GM12864 (cell line): ENCODE measurements at places on chromosomes 4 and X.

GRCh38 chr4:138401334-138401733 lies 159.2 kb upstream of the SLC7A11 start:
- no peak for DNase-seq

- no peak for DNase-seq
Observed at GRCh38 chr4:59044286-59044900, 1934.2 kb upstream of the IGFBP7 start.

DNA sequence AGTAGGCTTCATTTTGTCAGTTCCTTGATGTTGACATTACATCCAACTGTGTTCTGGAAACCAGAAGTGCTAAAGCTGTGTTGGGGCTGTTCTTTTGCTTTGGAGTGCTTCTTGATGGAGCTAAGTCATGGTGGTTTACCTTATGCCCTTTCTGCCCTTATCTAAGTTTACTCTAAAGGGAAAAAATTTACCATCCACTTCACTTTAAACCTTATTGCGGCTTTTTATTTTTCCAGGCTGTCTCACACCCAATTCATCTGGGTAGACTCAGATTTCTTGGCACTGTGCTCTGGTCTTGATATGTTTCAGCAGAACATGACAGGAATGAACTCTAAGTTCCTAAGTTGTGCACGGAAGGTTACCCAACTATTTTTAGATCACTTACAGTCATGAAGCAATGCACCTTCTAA lies 104.7 kb upstream of the TTC29 start:
- no peak for DNase-seq

GRCh38 chr4:108315694-108316093 lies 147.0 kb upstream of the LEF1 start:
- DNase-seq: no peak

DNA sequence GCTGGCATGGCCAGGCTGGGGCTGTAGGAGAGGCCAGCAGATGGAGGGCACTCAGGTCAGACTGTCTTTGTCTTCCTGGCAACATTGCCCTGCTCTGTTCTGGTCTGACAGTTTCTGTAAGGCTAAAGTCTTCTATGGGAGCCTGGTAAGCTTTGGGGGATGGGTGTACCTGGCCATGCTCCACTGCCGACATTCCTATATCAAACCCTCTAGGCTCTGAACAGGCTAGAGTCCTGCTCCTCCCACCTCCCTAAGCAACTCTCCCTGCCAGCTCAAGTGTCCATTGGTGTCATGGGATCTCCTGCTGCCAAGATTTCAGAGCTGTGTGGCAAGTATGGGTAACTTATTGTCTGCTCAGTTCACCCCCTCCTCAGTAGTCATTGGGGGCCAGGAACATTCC lies 163.5 kb upstream of the UGT8 start:
- no peak for DNase-seq

GRCh38 chrX:1134976-1135375 lies 77.5 kb downstream of the CRLF2 start:
- no peak for DNase-seq

DNA sequence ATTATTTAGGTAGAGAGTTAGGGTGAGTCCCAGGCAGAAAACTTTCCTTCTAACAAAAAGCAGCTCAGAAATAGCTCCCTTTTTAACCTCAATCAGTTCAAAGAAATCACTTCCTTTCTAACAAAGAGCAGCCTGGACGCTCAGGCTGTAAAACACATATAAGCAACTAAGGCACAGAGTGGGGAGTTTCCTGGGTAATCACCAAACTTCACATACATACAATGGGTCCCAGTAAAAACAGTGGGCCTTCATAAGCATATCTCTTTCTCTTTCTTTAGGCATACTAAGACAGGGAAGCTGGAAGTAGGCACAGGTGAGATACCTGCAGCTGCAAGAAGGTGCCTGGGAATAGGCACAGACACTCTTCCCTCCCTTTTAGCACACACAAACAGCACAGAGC lies 4.9 kb upstream of the NAF1 start:
- DNase-seq: no peak

GRCh38 chrX:13760426-13760825 lies 25.9 kb downstream of the OFD1 start:
- DNase-seq: no peak

GRCh38 chr4:126957556-126957955 lies 675.2 kb upstream of the INTU start:
- no peak for DNase-seq

GRCh38 chr4:64564126-64564525 lies 154.9 kb upstream of the TECRL start:
- no peak for DNase-seq
